ENCODE measurements at places on chromosomes 4 and X.
A peak's percentile ranks its signal among the peaks of the same experiment; 100 is the strongest.

- no peak for DNase-seq
These were observed 6.0 kb downstream of the PCDH7 start for GRCh38 chr4:30726090-30726675.

DNA sequence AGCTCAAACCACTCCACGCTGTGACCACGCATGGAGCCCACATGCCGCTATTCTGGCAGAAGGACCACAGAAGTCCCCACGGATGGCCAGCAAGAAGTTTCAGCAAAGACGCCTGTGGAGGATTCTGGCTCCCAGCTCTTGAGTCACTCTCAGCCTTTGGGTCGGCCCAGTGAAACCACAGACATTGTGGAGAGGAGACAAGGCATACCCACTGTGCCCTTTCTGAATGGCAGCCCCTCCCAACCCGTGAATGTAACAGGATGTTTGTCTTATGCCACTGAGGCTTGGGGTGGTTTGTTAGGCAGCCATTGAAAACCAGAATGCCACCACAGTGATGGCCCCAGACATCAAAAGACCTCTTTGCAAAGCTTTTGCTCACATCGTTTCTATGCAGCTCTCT is 42.7 kb downstream of the ABLIM2 start:
- peak; percentile 12 for DNase-seq

GRCh38 chr4:23135792-23136645 is 443.3 kb downstream of the GBA3 start:
- DNase-seq, result no peak

DNA sequence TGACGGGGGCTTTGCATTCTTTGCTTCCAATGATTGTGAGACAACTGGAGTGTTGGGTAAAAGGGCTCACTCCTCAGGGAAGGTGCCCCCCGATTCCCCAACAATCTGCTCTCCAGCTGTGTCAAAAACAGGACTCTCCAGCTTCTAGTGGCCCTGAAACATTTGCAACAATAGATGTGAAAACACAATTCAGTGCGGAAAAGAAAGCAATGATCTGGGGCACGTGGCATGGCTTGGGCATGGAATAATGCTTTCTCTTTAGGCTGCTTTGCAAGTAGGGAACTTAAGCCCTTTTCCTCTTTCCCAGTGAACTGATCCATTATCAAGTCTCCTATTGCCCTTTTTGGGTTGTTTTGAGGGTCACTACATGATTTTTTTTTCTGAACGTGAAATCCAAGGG is 239.9 kb downstream of the C4orf33 start:
- DNase-seq, result no peak

- no peak for DNase-seq
These were observed 2.8 kb downstream of the CENPU start for GRCh38 chr4:184731056-184731455.

GRCh38 chr4:190020790-190021717 is 6.0 kb downstream of the FRG2 start:
- DNase-seq, result peak; percentile 25

DNA sequence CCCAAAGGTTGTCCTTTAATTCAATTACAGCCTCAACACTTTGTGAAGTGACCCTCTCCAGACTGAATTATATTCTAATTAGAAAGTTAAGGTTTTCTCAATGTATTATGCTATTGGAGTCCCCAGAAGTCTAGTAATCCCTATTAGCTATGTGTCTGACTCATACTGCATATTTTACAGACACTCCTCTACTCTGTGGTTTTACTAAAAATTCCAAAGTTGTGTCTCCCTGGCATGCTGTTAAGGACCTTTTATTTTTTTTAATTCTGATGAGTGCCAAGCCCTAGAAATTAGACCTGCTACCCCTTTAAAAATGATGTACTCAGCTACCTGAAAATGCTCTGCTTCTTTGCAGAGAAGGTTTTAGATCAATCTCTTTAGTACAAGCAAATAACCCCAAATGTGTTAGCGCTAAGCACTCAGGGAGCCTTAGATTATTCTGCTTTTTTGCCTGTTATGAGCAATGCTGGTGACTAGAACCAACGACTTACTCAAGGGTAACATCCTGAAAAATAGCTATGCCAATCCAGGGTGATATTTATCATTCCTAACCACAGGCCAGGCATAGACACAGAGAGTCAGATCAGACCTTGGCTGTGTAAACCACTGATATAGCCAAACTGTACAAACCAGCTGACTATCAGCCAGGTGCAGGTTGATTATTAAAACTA is 26.1 kb upstream of the CXCL13 start:
- no peak for DNase-seq

- peak; percentile 36 for DNase-seq
These were observed 812 bp upstream of the KDM6A start for GRCh38 chrX:44871931-44872820.

GRCh38 chr4:180152831-180153230 is 2090.4 kb upstream of the TENM3 start:
- DNase-seq, result no peak

DNA sequence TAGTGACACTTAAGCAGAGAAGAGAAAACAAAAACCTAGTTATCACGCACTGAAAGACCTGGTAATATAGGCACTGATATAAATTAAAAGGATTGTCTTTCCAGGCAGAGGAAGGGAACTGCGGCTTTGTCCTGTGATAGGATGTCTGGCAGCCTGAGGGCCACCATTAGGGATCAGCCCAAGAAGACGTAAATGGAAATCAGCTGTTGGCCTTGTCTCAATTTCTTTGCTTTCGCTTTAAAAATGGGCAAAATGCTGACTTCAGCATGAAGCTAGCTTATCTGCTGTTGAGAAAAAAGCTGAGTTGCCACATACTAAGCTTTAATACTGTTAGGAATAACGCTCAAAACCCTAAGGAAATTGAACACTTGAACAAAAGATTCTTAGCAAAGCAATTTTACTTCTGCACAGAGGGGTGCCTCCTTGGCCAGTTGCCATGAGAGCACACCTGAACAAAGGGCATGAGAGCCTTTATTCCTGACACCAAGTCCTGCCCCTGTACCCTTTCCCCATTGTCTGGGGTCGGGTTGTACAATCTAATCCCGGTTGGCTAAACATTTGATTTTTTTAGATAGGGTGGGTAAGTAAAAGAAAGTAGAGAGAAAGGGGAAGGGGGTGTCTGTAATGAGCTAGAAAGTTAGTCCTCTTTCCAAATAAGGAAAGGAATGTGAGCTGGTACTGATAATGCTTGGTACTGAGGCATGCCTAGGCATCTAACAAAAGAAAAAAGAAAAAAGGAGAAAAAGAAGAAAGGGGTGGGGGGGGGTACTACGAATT is 85.1 kb upstream of the UCP1 start:
- no peak for DNase-seq

- no peak for DNase-seq
These were observed 256.5 kb upstream of the NRK start for GRCh38 chrX:105565856-105566255.

DNA sequence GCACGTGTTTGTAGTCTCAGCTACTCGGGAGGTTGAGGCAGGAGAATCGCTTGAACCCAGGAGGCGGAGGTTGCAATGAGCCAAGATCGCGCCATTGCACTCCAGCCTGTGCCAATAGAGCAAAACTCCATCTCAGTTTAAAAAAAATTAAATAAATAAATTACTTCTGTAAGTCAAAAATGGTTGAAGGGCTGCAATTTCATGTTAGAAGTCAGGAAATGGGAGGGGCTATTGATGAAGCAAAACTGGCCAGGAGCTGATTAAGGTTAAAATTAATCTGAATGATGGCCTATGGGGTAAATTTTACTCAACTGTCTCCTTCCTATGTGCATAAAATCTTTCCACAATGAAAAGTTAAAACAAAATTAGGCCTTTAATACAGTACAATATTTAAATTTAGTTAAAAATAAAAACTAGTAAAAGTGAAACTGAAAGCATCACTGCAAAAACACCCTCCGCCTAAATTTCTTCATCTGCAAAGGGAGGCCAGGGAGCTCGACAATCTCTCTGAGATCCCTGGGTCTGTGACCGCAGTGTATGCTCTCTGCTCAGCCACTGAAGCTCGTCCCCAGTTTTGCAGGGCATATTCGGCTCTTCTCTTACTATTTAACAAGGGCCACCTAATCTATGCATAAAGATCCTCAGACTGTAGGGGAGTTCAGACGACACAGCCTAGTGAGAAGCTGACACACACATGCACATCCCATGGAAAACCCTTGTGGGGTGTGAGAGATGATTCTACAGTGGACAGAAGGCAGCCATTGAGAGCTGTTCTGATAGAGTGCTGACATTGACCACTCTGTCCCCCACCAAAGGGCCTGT is 57.2 kb downstream of the IRF2 start:
- DNase-seq, result peak; percentile 45

DNA sequence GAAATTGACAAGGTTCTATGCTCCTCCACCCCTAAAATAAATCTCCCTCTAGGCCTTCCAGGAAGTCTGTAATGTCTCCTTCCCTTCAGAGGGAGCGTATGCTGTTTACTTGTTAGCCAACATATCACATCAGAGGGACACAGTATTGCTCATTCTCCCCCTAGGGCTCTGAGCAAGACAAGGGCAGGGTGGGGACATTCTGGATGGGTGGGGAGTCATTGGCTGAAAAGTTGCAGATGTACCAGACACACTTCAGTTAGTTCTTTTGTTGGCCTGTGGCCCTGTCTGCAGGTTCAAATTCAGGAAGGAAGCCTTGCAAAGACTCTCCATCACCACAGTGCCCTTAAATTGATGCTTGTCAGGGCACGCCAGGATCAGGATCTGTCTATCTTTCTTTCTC is 106.3 kb upstream of the TEX13D start:
- DNase-seq, result no peak

- DNase-seq, result no peak
These were observed 38.0 kb upstream of the ADGRL3 start for GRCh38 chr4:61162116-61162515.

DNA sequence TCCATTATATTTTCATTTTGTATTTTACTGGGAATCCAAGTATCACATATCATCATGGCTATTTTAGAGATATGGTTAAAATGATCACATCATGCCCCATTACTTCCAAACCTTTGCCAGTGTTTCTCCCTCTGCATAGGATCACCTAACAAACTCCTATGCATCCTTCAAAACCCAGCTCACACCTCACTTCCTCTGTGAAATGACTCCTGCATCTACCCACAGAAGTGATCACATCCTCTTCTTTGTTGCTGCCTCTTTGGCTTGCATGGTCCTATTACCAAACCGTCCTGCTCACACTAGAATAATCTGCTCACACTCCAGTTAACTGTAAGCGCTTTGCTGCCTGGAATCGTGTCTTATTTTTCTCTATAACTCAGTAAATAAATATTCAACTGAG is 74.7 kb upstream of the C4orf50 start:
- no peak for DNase-seq

DNA sequence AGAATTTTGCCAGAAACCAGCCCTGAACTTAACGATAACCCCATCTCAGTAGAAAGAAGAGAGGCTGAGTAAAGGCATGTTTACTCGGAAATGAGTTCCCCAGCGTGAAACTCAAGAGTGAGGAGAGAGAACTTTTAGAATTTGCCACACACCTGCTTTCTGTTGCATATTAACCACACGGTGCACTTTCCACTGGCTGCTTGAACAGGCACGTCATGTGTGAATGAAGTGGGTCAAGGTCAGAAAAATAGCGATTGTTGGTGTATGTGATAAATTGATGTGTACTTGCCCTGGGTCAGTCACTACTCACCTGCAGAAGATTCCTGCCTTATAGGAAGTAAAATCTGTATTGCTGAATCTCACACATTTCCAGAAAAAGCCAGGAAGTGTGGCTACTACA is 395.7 kb downstream of the TRIML1 start:
- DNase-seq, result no peak

DNA sequence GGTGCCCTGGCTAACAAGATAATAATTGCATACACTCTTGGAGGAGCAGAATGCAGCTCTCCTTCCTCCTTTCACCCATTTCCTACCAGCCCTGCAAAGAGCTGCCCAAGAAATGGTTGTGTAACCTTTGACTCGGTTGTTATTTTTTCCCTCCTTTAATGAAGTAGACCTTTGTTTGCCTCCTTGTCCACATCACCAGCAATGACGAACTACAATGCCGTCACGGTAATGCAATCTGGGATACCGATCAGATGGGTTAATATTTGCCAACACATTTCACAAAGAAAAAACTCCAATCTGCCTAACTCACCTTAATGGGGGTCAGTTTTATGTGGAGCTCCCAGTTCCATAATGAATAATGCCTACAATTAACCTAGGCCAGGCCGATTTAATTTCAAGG is 32.0 kb downstream of the GPRIN3 start:
- DNase-seq, result no peak
